ENCODE measurements at places on chromosomes 6 and 20. TPM values are rescaled to one million over a fixed set of nuclear protein-coding genes. Genes with fewer than 3 reads are reported as not detected.

- no peak overlapping the region for H3K4me3 ChIP-seq
- H3K27ac ChIP-seq, result no peak overlapping the region
Observed at GRCh38 chr6:54238396-54238795, 69.8 kb upstream of the TINAG start.

DNA sequence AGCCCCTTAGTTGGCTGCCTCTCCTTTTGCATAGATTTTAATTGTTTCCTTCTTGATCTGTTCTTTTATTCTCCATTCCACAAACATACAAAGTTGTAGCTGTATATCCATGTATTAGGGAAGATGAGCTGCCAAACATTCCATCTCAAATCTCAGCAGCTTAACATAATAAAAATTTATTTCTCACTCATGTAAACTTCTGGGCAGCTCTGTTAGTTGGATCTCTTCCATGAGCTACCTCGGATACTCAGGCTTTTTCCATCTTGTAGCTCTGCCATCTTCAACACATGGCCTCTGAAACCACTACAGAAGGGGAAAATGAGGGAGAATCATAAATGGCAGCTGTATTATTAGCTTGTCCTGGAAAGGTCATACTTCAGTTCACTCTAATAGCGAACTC is 149.4 kb upstream of the BMP2 start:
- H3K27me3 ChIP-seq, result no peaks in the 10 kb centered on the region
- no peak overlapping the region for H3K4me3 ChIP-seq
- DNase-seq, result no peak
- H3K36me3 ChIP-seq, result no peaks in the 10 kb centered on the region
- H3K4me1 ChIP-seq, result no peaks in the 10 kb centered on the region

GRCh38 chr6:88492824-88493223 is 326.7 kb upstream of the CNR1 start:
- no peak for DNase-seq
- H3K27me3 ChIP-seq, result peaks cover 6% of the 10 kb centered on the region
- no peaks in the 10 kb centered on the region for H3K4me1 ChIP-seq

ADGRF5 gene
- total RNA-seq, result not detected

GPR63 gene
- total RNA-seq, result 2.8 TPM

C6orf15 gene
- total RNA-seq, result not detected

TCF15 gene
- not detected for total RNA-seq

PAX1 gene
- not detected for total RNA-seq
